CD4-positive, alpha-beta T cell treated with Interferon alpha-2 for 1 hour (primary cell): ENCODE measurements at places on chromosomes 11 and 22.
A peak's percentile ranks its signal among the peaks of the same experiment; 100 is the strongest.

- DNase-seq, result no peak
These were observed 22.1 kb upstream of the PSMA1 start for GRCh38 chr11:14542324-14542723.

DNA sequence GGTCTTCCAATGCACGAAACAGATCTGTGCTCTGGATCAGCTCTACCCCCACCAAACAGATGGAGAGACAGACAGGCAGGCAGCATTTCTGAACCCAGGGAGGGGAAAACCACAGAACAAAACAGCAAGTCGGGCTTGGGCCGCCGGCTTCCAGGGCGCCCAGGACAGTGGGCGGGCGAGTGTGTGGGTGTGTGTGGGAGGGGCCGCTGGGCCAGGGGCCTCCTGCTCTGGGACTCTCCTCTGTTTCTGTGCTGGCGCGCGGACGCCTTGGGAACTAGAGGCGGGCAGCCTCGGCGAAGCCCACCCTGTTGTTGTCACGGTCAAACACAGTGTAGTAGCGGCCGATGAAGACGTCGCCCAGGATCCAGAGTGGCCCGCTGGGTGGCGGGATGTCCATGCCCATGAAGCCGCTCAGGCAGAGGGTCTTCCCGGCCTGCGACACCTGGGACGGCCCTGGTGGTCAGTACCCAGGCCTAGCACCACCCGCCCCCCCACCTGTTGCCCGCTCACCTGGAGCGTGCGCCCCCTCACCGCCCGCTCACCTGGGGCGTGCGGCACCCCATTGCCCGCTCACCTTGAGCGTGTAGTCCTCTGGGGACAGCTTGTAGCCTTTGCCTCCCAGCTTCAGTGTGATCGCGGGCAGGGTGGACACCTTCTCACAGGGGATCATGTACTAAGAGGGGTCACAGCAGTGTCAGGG, 3.0 kb upstream of the IFITM10 start:
- DNase-seq, result no peak

GRCh38 chr11:69947059-69947792, 128.0 kb upstream of the FGF3 start:
- no peak for DNase-seq

- no peak for DNase-seq
These were observed 113.4 kb downstream of the GRIA4 start for GRCh38 chr11:105723269-105723668.

DNA sequence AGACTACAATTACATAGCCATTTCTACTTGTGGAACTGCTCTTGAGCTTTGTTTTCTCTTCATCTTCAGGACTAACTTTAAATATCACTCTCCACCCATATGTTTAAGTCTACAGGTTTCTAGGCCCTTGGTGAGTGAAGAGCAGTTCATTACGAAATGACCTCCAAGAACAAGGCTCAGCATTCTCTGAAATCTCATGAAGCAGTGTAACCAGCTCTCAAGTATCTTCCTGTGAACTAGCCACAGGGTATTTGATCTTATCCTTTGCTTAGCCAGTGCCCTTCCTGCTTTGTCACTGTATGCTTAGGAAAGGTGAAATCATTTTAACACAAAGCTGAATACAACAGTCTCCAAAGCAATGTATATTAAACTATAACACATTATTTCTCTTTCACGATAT, 20.4 kb upstream of the LYVE1 start:
- DNase-seq, result no peak

GRCh38 chr22:39332441-39333064, 13.1 kb upstream of the RPL3 start:
- no peak for DNase-seq

GRCh38 chr11:10454878-10455631, at the start of gene AMPD3:
Gene AMPD3 (plus strand): TSS chr11:10455264. CDS start chr11:10461520, 6,256 bp downstream.
- DNase-seq, result no peak

DNA sequence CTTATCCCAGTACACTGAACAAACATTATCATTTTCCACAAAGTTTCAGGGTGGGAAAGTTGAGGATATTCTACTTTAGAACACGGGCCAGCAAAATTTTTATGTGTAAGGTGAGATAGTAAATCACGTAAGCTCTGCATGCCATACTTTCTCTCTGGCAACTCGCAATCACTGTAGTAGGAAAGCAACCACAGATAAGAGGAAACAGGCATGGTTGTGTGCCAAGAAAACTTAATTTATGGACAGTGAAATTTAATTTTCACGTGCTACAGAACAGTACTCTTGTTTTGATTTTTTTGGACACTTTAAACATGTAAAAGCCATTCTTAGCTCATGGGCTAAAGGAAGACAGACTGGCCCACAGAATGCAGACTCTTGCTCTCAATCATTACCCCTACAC, 82.5 kb downstream of the LARGE1 start:
- no peak for DNase-seq

- no peak for DNase-seq
These were observed 52.3 kb downstream of the SHISAL1 start for GRCh38 chr22:44260216-44261035.

- no peak for DNase-seq
These were observed 40.7 kb upstream of the TTC12 start for GRCh38 chr11:113273720-113274119.

DNA sequence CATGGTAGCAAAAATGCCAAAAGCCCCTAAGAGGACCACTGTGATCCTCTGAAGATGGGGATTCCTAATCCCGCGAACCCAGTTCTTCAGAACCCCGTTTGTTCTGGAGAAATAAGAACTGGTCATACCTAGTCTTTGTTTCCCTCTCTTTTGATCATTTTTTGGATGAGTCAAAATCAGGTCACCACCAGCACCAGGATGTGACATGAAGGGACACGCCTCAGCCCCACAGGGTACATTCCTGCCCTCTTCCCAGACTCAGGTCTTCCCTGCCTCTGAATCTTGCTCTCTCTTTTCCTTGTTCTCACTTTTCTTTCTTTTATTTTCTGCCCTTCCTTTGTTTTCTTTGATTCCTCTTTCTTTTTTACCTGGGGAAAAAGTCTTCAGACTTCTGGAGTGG, 14.6 kb upstream of the ANO1 start:
- no peak for DNase-seq

DNA sequence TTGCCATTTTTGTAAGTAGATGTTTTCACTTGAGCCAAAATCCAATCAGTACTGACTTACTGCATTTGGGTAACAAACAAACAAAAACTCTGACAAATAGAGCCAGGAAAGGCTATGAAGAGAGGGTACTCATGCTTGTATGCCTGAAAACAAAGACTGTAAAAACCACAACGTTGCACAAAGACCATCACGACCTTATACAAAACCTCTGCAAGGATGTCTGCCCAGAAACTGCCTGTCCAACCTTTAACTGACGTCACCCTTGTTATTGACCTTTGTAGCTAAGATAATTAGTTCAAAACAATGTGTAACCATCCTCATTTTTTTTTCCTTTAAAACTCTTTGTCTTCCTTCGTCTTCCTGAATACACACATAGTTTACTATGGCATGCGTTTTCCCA, 804 bp upstream of the CREBZF start:
- DNase-seq, result peak; percentile 34

GRCh38 chr11:71462726-71463125, 9.7 kb downstream of the NADSYN1 start:
- DNase-seq, result no peak
